Activated naive CD4-positive, alpha-beta T cell treated with anti-CD3 and anti-CD28 coated beads, Interleukin-2, amount 50 U/mL, for 16 hours (primary cell): ENCODE measurements at places on chromosomes 13 and 19.

GRCh38 chr19:38669552-38669951 is 22.1 kb downstream of the ACTN4 start:
- no peak for DNase-seq

GRCh38 chr13:23687614-23688013 is 117.4 kb downstream of the TNFRSF19 start:
- DNase-seq: no peak

- DNase-seq: no peak
Measured at GRCh38 chr13:45782327-45783045, 69.1 kb downstream of the SIAH3 start.

- no peak for DNase-seq
Measured at GRCh38 chr13:71831716-71832115, 35.3 kb downstream of the DACH1 start.

GRCh38 chr13:113374511-113375175 is 10.7 kb upstream of the GRTP1 start:
- DNase-seq: no peak

- no peak for DNase-seq
Measured at GRCh38 chr19:30255791-30256495, 116.2 kb upstream of the ZNF536 start.

DNA sequence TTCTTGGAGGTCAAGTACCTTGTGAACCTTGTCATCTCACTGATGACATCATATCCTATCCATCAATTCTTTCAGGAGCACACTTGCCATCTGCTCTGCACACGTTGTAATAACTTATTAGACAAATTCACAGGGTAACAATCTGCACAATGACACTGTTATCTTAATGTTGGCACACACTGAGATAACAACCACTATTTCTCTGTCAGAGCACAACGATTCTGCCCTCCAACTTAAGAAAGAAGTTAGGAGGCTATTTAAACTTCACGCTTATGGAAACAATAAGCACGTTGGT is 351.3 kb downstream of the DACH1 start:
- DNase-seq: no peak

DNA sequence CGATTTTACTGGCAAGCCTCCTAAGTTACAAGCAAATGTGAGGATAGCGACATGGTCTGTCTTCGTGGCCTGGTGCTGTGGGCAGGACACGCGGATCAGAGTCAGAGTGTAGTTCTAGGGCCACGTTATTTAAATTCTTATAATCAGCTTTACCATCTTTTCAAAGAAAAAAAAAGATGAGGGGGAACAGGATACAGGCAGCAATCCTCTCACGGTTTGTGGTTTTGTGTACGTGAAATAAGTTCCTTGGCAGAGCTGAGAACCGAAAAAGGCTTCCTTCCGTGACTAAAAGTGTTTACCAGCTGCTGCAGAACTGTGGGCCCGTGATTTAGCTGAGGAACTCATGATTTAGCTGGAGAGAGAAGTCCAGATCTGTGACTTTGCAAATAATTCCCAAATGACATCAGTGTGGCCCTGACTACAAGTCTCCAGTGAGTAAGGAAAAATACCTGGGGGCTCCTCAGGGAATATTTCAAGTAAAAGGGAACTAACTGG is 27.2 kb downstream of the RCBTB2 start:
- peak; percentile 41 for DNase-seq
